ENCODE measurements at places on chromosomes 2 and 18.

GRCh38 chr2:135144343-135144742 lies 92.3 kb downstream of the RAB3GAP1 start:
- DNase-seq: no peak

- no peak for DNase-seq
Measured at GRCh38 chr2:63654959-63655358, 66.2 kb downstream of the MDH1 start.

DNA sequence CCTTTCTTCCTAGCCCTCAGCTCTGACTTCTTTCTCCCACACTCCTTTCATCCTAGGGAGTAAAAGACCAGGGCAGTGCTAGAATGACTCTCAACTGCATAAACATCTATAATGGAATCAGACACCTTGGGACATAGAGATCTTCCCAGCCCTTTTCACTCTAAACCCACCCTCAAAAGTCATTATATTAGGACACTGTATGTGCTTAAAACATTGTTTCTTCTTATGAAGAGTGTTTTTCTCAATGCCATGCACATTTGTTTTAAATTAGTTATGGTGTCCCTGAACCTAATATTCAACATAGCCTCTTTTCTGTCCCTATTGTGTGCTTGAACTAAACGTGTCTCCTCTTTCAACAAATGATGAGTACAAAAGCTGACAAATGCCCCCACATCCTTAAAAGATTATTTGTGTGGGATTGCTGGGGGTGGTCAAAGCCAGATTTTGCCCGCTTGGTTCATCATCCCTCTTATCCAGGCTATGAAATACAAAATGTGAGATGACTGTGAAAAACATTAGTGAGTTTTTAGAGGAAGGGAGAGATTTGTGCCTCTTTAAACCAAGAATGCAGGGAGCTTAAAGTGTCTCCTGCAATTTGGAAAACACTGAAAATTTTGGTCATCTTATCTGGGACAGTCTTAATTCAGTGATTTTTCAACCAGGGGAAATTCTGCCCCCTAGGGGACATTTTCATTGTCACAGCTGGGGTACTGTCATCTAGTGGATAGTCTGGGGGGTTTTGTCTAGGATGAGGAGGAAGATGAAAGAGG lies 29.0 kb downstream of the SERPINB5 start:
- DNase-seq: no peak

DNA sequence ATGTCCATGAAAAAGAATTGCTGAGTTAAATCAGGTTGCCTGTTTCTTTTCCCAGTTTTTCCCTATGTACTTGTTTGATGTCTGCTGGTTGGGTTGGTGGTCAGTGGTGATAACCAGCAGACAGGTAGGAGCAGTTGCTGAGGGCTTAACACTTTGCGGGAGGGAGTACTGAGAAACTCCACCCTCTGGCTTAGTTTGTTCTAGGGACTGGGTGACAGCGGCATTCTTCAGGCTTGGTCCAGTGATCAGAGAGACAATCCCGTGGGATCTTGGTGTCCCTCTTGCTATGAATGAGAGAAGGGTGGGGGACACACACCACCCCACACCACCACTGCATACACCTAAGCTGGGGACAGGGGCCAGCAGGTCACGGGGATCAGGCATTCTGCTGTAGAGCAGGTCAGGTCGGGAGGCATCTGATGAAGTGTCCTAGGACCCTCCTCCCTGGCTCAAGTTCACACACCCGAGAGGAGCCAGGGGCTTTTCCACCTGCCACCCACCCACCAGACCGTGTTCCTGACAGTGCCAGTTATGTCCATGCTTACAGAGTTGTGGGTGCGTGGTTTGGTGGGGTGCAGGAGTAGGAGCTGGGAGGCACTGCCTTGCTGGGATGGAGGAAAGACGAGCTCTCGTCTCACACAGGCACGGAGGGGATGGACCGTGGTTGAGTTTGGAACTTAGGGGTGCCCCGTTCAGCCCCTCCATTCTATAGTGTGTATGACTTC lies 21.3 kb upstream of the ALLC start:
- no peak for DNase-seq

DNA sequence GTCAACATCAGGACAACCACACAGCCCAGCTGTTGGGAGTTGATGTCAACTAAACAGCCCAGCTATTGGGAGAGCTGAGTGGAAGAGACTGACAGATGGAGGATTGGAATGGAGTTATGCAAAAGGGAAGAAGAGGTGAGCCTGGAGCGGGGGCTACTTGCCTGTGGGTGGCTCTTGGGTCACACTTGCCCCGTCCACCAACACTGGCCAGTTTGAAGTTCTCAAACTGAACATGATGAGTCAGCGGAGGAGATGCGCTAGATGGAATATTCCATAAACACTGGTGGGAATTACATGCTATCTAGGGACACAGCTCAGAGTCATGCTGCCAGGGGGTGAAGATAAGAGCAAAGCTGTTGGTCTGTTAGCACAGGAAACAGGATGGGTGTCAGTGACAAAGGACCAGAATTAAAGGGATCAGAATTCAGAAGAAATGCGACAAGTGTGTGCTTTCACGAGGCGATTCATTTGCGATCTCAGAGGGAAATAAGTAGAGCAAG lies 33.2 kb upstream of the AGAP1 start:
- no peak for DNase-seq
